ENCODE measurements at places on chromosomes 5 and 9.

GRCh38 chr9:13351778-13352386 lies 72.4 kb upstream of the MPDZ start:
- DNase-seq = no peak

- no peak for DNase-seq
Measured at GRCh38 chr9:8569823-8570222, 770.2 kb upstream of the DMAC1 start.

- no peak for DNase-seq
Measured at GRCh38 chr9:19976226-19976625, 187.4 kb upstream of the SLC24A2 start.

DNA sequence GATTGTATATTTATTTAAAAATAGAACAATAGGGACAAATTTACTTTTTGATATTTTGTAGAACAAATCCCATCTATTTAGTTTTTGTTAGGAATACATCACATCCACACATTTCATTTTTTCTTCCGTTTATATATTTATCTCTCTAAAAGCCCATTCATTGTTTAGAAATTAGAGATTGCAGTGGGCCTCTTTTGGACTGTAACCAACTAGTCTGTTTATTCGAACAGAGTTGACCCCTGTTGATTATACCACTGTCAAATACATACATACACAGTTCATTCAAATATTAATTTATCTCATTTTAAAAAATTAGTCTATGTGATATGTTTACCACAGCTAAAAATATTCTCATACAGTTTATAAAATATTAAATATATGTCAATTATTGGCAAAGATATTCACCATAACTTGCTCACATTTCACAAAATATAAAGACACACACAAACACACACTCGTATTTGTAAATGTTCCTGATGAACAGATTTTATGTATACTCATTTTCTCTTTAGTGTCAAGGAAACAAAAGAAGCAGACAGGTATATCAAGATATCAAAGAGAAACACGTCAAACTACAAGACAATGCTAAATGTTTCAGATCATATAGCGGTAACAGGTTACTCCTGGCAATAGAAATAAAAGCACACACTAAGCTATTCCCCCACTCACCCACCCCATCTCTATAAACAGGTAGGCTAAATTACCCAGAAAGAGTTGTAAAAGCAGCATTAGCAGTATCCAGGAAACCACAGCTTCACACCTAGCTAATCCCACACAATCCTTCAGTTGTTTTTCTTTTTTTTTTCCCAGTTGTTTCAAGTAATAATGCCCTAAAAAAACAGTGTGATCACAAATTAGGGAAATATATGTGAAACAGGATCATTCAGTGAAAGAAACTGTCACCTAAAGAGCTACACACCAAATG lies 283.9 kb downstream of the ADAMTS6 start:
- no peak for DNase-seq

GRCh38 chr5:28404363-28405071 lies 1366.1 kb upstream of the CDH9 start:
- no peak for DNase-seq

DNA sequence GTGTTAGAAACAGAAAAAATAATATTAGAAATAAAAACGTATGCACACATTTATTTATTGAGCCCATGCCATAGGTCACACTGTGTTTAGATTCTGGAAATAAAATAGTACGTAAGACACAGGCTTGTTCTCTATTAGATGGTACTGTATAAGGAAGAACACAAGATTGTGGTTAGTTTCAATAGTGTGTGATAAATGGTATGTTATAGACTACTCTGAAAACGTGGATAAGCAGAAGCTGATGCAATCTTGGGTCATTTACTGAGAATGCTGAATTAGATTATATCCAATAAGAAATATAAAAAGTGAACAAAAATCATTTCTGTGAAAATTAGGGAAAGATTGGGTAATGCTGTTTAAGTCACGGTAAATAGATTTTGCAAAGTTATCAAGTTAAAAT lies 1456.4 kb upstream of the ACO1 start:
- no peak for DNase-seq

DNA sequence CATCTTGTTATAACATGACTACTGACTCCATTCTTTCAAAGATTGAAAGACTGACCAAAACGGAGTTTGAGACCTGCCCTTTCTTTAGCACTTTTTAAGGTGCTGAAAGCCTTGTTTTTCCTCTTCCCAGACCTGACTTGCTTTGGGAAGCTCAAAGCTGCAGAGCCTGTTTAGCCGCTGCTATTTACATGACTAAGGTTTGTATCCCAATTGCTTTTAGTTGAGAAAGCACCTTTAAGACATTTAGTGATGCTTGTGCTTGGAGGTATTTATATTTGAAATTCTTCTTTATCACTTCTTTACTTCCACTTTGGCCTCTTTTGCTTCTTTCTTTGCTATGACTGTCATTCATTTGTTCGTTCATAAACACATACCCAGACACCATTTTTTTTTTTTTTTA lies 182.6 kb upstream of the ELL2 start:
- DNase-seq = no peak

DNA sequence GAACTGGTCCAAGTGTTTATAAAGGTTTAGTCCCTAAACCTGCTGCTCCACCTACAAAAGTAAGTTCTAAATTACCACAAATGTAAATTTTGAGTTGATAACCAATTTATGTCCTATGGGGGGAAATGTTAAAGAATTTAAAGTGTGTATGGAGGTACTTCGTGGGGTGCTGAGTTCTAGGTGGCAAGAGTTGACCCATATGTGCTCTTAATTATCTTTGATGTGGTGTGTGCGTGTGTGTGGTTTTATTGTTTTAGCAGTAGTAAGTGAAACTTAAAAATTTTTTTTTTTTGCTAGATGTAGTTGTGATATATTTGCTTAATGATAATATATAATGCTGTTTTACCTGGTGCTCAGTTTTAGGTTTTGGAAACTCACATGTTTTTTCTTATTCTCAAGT lies 72.6 kb downstream of the GPBP1 start:
- DNase-seq = no peak

DNA sequence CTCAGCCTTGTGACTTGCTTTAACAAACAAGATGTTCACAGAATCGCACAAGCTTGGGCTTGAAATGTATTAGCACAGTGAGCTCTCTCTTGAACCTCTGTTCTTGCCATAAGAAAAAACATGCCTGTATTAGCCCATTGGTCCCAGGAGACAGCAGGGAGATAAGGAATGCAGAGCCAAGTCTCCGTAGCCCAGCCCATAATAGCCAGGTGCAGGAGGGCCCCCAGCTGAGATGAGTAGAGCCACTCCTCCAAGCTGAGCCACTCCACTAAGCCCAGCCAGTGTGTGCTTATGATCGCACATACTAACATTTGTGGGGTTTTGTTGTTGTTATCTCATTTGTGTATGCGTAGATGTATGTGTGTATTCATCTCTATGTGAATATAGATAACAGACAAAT lies 21.6 kb upstream of the SVEP1 start:
- no peak for DNase-seq

GRCh38 chr9:106025453-106025852 lies 331.1 kb downstream of the TMEM38B start:
- no peak for DNase-seq

- no peak for DNase-seq
Measured at GRCh38 chr9:32931129-32931528, 70.3 kb downstream of the APTX start.

GRCh38 chr5:142795251-142795650 lies 25.1 kb downstream of the ARHGAP26 start:
- DNase-seq = no peak

DNA sequence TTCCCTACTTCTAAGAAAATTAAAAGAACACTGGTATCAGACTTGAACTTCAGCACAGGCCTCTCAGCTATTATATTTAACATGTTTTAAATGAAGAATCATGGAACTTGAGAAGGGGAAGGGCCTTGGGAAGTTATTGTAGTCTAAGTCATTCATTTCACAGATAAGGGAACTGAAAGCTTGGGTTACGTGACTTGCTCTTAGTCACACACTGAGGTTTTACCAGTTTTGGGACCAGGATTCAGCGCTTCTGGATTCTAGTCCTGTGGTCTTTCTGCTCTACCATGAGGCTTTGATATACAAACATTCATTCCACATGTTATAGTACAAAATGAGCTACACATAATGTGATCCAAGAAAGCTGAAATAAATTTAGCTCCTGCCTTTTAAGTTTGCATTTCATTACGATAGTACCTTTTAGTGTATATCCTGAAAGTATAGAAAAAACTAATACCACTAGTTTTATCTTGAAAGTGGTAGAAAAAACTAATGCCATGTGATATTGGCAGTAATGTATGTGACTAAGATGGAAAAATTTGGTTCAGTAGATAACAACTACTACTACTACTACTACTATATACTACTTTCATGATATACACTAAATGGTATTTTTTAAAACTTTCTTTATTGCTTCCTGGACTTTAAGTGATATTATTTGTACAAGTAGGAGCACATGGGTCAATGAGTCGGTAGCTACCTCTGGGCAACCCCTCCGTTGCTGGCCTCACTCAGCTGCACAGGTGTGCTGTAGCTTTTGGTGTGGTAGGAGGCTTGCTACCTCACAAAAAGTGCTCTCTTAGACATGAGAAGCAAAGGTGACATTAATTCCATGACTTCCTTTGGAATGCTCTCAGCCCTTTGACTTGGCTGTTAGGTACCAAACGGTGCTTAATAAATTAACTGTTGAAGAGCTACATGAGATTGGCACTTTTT lies 40.7 kb downstream of the F2RL2 start:
- no peak for DNase-seq

GRCh38 chr9:123003466-123003865 lies 30.0 kb upstream of the GPR21 start:
- DNase-seq = no peak

DNA sequence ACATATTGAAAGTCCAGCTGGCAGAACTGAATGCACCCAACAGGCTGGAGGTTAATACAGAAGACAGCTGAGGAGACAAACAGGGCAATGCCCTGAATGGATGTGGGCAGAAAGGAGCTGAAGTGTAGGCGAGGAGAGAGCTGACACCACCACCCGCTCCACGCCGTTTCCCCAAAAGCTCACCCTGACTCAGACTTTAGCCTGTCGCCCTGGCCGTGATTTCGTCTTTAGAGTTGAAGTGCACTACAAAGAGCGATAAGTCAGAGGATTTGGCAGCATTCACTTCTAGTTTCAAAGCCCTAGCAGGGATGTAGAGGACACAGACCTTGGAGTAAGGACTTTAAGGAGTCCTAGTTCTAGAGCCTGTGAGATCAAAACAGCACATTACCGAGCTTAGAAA lies 2.2 kb upstream of the ERAP1 start:
- DNase-seq = no peak

GRCh38 chr5:102886586-102886985 lies 131.5 kb downstream of the PAM start:
- DNase-seq = no peak

- no peak for DNase-seq
Measured at GRCh38 chr5:172497591-172498255, 43.4 kb upstream of the SH3PXD2B start.

- DNase-seq = no peak
Measured at GRCh38 chr9:124680049-124680448, 91.1 kb downstream of the NR6A1 start.

All from substantia nigra (tissue), 51 donors.